GM04504 (cell line): ENCODE measurements at places on chromosomes 6 and 20.

- no peak for DNase-seq
These were observed 142.2 kb downstream of the MOXD1 start for GRCh38 chr6:132259070-132259469.

- no peak for DNase-seq
These were observed 135.2 kb upstream of the MLIP start for GRCh38 chr6:53975941-53976615.

DNA sequence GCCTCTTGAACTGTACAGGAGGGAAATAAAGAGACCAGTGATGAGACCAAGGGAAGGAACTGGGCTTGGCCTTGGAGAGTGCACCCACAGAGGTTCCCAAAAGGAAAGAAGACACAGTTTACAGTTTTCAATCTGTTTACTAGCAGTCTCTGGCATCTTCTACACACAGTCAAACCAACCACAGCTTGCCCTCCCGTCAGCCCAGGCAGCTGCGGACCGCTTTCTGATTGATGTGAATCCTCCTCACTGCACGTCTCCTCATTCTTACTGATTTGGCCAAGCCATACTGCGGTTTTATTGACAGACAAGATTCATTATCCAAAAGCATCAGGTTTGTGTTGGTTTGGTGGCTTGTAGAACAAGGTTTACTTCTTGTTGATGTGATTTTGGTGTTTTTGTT is 104.5 kb upstream of the ASF1A start:
- DNase-seq: no peak

DNA sequence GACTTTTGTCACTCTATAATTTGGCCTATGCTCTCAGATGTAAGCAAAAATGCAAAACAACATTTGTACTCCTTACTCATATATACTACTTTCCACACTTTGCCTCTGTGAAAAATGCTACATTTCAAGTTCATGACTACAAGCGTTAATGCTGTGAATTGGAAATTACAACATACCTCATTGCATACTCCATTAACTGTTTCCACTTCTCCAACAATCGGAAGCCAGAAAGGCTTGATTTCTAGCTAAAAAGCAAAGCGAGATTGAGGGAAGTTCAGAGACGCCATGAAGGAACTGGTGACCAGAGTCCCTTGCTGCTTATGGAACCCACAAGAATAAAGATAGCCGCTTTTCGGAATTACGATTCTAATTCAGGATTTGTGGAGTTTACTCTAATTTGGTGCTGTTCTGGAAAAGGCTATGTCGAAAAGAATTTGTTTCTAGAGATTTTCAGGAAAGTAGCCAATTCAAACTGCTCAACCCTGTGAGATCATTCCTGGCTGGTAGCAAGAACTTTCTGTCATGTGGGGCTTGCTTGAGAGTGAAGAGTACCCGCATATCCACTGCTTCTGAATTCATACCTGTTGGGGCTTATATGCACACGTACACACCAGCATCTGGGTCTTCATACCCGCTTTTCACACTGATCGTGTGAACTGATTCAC is 98.0 kb upstream of the CITED2 start:
- no peak for DNase-seq

GRCh38 chr6:168221497-168222079 is 98.0 kb downstream of the DACT2 start:
- DNase-seq: no peak

- no peak for DNase-seq
These were observed 22.6 kb upstream of the ULBP3 start for GRCh38 chr6:150091476-150091875.

GRCh38 chr20:44650771-44651433 is 597 bp downstream of the ADA start:
- DNase-seq: no peak

GRCh38 chr20:12605751-12606150 is 403.0 kb upstream of the SPTLC3 start:
- no peak for DNase-seq

DNA sequence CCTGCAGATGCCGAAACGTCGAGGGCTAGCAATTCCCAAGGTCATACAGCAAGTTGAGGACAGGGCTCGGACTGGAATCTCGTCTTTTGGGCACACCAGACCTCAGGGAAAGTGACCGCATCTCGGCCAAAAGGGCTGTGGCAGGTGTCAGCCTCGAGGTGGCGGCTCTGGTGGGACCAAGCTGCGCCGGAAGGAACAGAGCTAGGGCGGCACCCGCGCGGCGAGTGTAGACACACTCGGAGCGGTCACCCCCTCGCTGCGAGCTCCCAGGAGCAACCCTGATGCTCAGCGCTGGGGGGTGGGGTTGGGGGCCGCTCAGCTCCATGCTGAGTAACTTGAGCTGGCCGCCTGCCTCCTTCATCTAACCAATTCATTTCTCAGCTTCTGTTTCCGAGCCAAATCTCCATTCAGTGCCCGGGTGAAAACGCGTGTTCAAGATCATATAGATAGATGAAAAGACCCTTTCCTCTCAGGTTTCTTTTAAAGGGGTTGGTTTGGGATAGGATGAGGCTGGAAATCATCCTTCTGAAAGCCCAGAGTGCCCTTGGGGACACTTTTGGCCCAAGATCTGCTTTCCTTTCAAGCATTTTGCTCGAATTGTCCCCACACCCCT is 2.2 kb upstream of the TUBB2B start:
- no peak for DNase-seq

- DNase-seq: no peak
These were observed 692.8 kb downstream of the EPM2A start for GRCh38 chr6:145042559-145042958.

- no peak for DNase-seq
These were observed 44.9 kb downstream of the PREX1 start for GRCh38 chr20:48782901-48783308.

DNA sequence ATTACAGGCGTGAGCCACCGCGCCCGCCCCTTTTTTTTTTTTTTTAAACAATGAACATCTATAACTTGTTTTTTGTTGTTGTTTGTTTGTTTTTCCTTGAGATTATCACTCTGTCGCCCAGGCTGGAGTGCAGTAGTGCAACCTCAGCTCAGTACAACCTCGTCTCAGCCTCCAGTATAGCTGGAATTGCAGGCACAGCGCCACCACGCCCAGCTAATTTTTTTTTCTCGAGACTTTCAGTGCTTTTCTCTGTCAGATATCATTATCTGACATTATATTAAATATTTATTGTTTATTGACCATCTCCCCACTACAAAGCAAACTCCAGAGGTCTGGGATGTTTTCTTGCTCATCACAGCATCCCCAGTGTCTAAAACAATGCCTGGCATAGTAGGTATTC is 2.3 kb upstream of the DLK2 start:
- no peak for DNase-seq

GRCh38 chr6:116411284-116411623 is 40.5 kb downstream of the DSE start:
- DNase-seq: no peak

- no peak for DNase-seq
These were observed 1.1 kb downstream of the CDC25B start for GRCh38 chr20:3797226-3797545.

GRCh38 chr6:4301871-4302270 is 166.5 kb upstream of the ECI2 start:
- DNase-seq: no peak

DNA sequence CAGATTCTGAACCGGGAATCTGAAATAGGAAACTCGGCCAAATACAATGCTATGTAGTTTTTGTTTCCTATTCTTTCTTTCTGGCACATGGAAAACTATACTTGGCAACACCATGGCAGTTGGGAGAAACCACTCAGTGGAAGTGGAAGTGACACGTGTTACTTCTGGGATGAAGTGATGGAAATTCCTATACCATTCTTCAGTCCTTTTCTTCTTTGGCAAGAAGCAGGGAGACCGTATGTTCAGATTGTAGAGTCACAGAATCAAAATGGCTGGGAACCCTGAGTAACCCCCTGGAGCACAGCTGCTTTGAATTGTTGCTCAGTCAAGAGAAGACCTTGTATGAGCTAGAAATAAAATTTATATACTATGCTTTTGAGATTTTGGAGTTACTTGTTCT is 18.8 kb upstream of the TINAG start:
- no peak for DNase-seq

GRCh38 chr20:49786668-49787370 is 25.8 kb upstream of the SLC9A8 start:
- DNase-seq: no peak

- DNase-seq: no peak
These were observed 97.2 kb downstream of the TULP4 start for GRCh38 chr6:158409451-158409850.

DNA sequence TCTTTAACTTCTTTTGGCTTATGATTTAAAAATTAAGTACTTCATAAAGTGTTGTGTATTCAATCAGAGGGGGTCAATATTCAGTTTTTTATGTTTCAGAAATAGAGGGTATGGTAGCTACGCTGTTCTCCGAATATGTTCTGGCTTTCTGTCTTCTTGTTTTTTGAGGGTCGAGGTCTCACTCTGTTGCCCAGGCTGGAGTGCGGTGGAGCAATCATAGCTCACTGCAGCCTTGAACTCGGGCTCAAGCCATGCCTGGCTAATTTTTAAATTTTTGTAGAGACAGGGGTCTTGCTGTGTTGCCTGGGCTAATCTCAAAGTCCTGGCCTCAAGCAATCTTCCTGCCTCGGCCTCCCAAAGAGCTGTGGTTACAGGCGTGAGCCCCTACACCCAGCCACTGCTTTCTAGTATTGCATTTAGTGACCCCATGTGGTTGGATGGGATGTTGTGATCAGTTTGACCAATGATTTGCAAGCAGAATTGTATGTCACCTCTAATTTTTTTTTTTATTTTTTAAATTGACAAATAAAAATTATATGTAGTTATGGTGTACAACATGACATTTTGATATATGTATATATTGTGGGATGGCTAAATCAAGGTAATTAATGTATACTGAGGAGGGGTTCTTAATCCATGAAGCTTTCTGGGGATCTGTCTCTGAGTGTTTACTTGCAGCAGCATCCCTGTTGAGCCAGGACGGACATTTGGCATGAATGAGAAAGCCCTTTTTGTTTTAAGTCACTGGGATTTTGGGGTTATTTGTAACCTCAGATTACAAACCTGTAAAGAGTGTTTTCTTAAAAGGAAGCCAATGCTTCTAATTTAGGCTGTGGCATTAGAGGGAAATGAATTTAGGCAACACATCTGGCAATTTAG is 38.5 kb upstream of the DEK start:
- no peak for DNase-seq

DNA sequence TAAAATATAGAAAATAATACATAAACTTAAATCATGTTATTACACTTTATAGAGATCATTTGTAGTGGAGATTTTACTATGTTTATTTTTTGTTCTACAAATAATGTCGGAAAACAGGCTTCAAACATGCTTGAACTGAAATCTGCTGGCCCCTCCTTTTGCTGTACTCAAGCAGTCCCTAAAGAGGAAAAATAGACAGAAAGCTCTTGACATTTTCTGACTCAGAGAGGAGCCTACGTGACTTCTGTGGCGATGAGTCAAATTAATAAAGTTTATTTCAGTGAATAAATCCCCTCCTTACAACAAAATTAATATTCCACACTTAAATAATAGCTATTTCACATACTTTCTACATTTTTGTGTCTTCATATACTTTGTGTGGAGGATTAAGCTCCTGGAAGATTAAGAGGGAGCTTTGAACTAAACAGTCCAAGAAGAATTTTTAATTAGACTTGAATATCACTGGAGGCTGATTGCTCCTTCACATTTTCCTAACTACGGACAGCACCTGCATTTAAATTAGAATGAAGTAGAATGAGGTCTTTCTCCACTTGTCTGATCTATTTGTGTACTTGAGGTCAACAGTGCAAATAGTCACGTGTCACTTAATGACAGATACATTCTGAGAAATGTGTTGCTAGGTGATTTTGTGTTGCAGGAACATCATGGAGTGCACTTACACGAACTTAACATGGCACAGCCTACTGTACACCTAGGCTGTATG is 1.7 kb upstream of the TREM1 start:
- no peak for DNase-seq

DNA sequence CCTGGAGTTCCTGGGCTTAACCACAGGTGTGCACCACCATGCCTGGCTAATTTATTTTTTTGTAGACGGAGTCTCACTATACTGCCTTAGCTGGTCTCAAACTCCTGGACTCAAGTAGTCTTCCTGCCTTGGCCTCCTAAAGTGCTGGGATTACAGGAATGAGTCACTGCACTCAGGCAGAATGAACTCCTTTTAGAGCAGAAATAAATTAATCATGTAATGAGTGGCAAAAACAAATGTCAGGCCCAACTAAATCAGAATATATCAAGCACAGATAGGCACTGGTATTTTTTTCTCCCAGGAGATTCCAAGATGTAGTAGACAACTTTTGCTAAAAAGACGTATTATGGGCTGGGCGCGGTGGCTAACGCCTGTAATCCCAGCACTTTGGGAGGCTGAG is 2.6 kb downstream of the RPS10 start:
- DNase-seq: no peak

DNA sequence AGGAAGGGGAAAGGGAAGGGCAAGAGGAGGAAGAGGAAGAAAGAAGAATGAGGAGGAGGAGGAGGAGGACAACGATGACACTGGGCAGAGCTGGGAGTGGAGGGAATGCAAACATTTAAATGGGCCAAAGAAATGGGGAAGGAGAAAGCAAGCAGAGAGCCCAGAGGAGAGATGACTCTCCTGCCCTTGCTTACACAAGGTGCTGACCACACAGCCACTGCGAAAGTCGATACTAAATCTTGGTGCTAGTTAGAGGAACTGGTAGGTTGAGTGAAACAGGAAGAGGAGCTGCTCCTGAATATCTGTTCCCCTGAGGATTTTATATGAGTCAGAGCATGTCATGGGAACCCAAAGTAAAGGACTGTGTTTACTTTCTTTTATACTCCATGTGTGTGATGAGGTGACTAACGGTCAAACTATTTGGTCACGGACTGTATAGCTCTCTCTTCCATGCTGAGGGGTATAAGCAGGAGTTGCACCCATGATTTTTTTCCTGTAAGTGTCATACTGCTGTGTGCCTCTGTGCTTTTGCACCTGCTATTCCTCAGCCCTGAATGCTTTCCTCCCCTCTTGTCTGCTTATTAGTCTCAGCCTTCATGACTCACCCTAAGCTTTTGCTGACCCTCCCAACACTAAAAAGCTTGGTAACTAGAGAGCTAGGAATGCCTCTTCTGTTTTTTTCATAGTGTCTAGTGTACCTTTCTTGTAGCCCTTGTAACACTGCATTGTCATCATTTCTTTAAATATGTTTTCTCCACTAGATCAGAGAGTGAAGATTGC is 9.5 kb upstream of the PAQR8 start:
- DNase-seq: peak; percentile 90

GRCh38 chr20:44848254-44849015 is 37.1 kb upstream of the YWHAB start:
- no peak for DNase-seq

- peak; percentile 69 for DNase-seq
These were observed 159.8 kb downstream of the ZFP64 start for GRCh38 chr20:52031563-52032303.

- no peak for DNase-seq
These were observed 1212.1 kb upstream of the CITED2 start for GRCh38 chr6:140586426-140587061.
